ENCODE measurements at places on chromosomes 7 and 10.

DNA sequence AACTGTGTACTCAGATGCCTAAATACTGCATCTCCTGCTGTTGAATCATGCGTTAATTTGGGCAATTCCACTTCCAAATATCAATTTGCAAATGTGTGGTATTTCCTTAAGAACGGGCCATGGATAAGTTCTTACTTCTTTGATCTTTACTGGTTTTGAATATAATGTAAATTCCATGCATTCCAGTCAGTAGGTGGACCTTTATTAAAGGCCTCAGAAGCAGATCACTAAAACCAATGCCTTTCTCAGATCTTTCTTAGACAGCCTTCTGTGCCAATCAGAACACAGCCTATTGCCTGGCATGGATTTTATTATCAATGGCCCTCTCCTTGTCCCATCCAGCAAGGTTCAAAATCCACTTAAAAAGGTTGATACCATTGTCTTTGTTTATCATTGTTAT is 21.5 kb upstream of the POM121L12 start:
- DNase-seq: no peak

DNA sequence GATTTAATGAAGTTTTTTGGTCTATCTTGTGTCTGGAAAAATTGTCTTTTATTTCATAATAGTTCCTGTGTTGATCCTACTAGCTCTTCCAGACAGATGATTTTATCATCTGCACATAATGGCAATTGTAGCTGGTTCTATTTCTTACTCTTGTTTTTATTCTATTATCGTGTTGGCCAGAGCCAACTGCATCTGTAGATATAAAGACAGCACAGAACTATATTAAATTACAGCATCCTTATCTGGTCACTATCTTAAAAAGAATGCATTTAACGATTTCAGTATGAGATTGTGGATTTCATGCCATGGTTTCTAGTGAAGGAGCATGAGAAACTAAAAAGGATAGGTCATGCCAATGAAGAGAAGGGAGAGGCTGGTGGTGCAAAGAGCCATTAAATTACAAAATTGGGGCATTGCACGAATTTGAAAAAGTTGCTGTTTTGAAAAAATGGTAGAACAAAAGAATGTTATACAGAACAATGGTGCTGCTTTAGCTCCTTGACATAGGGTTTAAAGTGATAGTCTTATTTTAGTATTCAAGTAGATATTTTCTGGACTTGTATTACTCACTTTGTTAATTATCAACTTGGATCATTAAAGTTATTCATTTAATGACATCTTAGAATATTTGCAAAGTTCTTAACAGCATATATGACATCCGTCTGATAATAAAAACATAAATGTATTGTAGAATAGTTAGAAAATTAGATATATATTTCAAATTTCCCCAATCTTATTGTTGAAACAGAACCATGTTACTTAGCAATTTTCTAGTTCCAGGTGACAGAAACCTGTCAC is 1250.3 kb downstream of the REEP3 start:
- no peak for DNase-seq

DNA sequence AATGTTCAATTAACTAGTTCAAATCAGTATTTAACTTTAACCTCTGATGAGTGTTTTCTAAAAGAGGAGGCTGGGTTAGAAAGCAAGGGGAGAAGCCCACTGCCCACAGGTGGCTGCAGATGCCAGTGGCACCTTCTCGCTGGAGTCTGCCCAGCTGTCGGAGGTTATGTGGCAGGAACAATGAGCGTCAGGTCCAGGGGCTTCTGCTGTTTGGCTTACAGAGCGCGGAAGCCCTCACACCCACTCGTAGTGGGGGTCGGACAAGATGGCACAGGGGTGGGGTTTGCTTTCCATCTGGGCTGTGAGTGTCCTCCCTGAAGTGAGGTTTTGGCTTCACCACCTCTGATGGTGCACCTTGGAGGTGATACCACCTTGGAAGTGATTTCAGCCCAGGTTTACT is 8.5 kb downstream of the DYNC2I1 start:
- no peak for DNase-seq

DNA sequence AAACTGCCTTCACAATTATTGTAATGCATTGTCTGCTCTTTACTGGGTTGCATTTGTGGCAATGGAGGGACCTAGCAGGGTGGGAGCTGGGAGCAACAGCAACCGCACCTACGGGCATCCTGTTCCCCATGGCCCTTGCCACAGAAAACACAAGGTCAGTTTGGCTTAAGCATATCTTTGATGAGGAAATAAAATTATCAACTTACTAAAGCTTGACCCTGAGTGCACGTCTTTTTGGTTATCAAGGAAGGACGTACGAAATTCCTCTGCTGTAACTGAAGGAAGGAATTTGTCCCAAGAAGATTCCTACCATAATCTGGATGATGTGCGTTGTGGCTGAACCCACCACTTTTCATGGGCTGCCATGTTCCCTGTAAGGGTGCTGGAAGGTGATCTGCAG is 19.9 kb upstream of the PTPRN2 start:
- DNase-seq: no peak

DNA sequence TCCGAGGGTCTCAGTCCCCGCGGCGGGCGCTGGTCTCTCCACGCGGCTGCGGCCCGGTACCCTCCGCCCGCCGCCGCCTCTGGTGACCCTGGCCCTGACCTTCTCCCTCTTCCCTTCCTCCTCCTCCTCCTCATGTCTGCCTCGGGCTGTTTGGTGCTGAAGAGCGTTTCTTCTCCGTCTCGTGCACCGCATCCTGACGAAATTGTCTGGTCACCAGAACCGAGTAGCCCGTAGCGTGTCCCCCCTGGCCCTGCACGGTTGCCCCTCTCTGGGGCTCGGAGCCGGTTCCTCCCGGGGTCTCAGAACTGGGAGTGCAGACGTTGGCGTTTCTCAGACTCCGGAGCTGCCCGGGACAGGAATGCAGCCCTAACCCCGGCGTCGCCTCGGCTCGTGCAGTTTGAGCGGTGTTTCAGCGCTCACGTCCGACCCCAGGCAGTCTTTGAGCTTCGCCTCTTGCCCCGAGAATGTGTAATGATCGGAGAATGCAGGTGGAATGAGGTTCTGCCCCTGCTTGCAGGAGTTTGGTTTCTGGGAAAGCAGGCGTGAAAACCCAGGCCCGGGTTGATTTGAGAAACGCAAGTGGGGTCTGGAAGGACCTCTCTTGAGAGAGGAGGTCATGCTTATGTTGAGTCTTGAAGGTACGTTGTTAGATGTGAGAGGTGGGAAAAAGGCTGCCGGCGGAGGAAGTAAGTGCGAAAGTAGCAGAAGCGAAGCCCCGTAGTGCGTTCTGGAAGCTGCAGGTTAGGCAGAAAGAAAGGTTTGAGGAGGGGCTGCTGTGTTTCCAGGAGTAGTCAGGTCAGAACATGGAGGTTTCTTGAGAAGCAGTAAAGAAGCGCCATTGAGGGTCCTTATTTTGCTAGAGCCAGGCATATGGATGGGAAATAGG is 743 bp downstream of the RBM17 start:
- DNase-seq: no peak

DNA sequence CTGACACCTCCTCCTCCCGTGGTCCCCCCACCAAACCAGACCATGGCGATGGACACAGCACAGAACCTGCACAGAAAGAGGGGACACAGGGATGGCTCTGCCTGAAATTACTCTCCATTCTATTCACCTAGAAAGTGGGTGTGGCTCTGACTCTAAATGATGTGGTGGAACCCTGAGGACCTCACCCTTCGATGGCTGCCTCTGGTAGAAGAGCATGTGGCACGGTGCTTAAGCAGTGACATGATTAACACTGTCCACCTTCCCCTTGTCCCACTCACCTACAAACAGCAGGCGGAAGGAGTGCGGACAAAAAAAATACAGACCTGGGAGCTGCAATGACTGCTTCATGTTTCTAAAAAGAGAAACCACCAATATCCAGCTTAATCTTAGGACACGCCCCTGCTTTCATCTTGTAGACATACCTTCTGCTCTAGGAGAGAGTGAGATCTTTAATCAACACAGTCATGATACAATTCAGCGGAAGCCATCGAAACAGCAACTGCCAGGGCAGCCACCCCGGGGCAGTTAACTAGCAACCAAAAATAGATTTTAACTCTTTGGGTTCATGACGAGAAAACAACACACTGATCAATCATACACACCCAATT is 11.4 kb downstream of the JCAD start:
- no peak for DNase-seq

- no peak for DNase-seq
These were observed 75.0 kb downstream of the POM121L12 start for GRCh38 chr7:53110425-53110824.

GRCh38 chr7:95758187-95758586 is 14.2 kb upstream of the DYNC1I1 start:
- no peak for DNase-seq

- DNase-seq: peak; percentile 24
These were observed 52.1 kb upstream of the ZNF438 start for GRCh38 chr10:31083765-31084184.

GRCh38 chr10:74736029-74736428 is 90.4 kb upstream of the KAT6B start:
- DNase-seq: no peak

DNA sequence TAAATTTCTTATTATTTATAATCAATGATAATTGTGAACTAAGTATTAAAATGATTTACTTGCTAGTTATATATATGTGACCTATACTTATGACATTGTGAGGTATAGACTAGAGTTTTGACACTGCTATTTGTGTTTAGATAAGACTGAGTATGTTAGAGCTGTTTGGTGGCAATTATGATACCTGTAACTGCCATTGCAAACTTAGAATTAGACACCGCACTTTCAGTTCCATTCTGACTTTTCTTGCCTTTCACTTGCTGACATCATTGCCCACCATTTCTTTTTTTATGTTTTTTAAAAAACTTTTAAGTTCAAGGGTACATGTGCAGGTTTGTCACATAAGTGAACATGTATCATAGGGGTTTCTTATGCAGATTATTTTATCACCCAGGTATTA is 214.5 kb downstream of the MBL2 start:
- DNase-seq: no peak

GRCh38 chr7:158406801-158407200 is 180.8 kb downstream of the PTPRN2 start:
- no peak for DNase-seq

- DNase-seq: no peak
These were observed 67.1 kb downstream of the GNAT3 start for GRCh38 chr7:80444811-80445210.

- DNase-seq: no peak
These were observed 150.5 kb downstream of the ELAPOR2 start for GRCh38 chr7:86908948-86909347.

DNA sequence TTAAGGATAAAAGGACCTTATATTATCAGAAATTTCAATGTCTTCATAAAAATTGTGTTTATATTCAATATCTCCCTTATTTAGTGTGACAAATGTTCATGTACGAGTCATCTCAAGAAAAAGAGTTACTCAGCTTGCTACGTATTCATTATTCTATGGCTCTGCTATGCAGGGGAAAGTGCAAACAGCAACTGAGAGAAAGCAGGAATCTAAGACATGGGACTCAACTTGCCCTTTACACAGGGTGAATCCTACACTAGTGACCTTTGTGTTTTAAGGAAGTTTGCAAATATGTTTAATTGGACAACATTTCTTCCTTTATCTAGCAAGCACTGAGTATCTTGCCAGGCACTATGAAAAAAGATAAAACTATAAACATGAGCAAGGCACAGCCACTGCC is 104.7 kb downstream of the NPSR1 start:
- no peak for DNase-seq

All from GM12864 (cell line).